ENCODE measurements at places on chromosomes 2 and 18.

DNA sequence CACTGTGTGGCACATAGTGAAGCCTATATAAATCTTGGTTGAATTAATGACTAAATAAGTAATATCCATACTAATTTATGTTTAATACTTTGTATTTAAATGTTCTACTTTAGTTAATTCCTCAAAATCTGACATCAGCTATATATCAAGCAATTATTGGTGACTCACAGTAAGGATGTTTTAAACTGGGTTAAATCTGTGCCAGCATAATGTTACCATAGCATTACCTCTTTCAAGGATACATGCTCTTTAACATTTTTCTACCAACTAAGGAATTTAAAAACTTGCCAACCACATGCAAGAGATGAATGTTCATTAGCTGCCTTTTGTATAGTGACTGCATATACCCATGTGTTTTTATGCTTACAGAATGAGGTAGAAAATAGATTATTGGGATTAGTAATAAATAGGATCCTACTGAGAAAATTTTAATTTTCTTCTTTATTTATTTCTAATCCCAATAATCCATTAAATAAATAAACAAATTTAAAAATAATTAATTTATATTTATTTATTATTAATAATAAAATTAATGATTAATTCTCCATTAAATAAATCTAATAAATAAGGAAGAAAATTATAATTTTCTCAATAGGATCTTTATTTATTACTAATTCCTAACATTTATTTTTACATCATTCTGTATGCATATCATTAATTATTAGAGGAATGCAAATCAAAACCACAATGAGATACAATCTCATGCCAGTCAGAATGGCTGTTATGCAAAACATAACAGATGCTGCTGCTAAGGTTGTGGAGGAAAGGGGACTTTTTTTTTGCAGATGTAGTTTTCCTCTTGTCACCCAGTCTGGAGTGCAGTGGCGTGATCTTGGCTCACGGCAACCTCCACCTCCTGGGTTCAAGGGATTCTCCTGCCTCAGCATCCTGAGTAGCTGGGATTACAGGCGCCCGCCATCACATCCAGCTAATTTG, 410.7 kb upstream of the DSEL start:
- DNase-seq = no peak

DNA sequence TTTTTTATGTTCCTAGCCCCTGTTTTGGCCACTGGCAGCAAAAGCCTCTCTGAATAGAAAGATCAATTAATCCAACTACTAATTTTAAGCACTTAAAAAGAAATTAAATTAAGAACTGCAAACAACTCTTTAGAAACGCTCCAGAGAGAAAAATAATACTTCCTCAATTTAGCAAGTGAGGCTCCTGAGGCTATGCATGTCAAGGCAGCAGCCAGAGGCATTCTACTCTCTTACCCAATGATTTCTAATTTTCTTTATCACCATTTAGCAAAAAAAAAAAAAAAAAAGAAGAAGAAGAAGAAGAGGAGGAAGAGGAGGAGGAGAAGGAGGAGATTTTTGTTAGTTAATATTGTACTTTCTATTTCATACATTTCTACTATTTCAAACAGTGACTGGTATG, 68.5 kb downstream of the TMEM237 start:
- no peak for DNase-seq

- no peak for DNase-seq
Observed at GRCh38 chr2:237464757-237465391, 22.2 kb upstream of the MLPH start.

GRCh38 chr2:174053355-174054151, 88.4 kb upstream of the SP3 start:
- no peak for DNase-seq

DNA sequence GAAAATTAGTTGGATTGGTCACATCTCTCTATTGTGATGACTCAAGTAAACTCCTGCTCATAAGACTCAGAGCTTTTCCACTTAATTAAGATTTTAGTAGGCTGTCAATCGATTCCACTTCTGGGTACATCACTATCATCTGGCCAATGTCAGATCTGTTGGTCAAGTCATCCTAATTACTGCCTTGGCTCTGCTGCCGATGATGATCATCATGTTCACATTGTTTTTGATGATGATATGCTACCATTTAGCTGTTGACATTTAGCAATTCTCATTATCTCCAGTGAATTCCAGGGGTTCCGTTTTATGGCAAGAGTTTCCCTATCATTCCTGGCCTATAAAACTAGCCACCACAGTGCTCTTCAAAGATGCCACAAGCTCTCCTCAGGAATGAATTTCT, 253.4 kb downstream of the IKZF2 start:
- no peak for DNase-seq

GRCh38 chr2:73582364-73582763, 59.9 kb downstream of the NAT8 start:
- no peak for DNase-seq

DNA sequence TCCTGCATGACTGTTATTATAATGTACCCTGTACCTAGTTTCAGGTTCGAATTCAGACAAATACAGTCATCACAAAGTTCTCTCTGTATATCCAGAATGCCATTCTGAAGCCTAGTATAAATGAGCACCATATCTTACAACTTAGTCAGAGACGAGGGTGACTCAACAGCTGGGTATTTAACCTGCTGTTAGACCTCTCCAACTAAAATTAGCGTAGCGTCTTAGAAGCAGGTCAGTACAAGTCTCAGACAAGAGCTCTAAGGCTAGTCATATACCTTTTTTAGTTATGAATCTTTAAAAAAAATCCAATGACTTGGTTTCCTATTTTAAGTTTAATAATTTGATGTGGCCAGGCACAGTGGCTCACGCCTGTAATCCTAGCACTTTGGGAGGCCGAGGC, 74.1 kb downstream of the CABYR start:
- no peak for DNase-seq

Measured in DMS153 (cell line).